NCI-H460 (cell line): ENCODE measurements at places on chromosomes 1 and 21. TPM values are rescaled to one million over a fixed set of nuclear protein-coding genes. Genes with fewer than 3 reads are reported as not detected.

GRCh38 chr1:200684015-200684414, 14.3 kb upstream of the DDX59 start:
- DNase-seq: no peak

Gene INKA2
- 0.67 and 1.6 TPM in 2 replicates for total RNA-seq

- DNase-seq: no peak
These were observed 7.3 kb downstream of the SLC1A7 start for GRCh38 chr1:53134961-53135734.

- DNase-seq: no peak
These were observed 138.4 kb upstream of the F3 start for GRCh38 chr1:94680039-94680377.

Gene OR2L13
- total RNA-seq: not detected in 2 replicates

DNA sequence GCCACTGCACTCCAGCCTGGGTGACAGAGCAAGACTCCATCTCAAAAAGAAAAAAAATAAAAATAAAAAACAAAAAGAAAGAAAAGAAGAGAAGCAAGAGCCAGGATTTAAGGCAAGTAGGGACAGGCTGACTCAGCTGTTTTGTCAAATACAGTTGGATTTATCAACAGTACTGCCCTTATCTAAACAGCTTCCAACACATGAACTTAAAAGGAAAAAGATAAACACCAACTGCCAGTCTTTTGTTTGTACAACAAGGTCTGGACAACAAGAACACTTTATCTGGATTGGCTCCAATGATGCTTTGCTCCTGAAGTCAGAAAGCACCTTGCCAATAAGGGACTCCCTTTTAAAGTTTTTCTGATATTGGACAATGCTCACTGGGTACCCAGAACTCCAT, 886.0 kb downstream of the ADGRL2 start:
- no peak for DNase-seq

DNA sequence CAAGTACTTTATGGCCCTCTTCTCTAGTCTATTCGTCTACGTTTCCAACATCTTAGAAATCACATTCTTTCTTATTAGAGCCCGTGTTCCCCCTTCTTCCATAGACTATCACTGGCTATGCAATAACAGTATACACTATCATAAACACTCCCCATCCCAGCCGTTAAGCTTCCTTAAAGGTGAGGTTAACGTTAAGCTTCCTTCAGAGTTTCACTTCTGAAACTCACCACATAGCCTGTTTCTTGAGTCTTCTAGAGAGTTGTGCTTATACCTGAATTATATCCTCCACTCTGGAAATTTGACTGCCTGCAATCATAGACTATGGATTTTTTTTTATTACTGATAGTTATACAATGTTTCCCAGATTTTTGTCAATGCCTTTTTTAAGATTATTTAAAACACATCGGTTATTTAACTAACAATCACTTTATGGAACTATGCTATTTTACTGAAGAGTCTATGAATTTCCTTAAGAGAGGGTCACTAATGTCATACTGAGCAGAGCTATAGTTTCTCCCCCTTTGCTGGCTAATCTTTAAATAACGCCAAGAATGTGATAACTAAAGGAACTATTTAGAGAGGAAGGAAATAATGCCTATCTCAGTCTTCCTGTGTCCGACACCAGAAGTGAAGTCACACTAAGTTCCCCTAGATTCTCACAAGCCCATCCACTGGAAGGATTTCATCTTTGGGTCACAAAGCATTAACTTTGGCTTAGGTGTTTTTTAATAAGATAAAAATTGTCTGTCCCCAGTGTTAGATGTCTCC, 16.8 kb downstream of the FCER1A start:
- DNase-seq: no peak

GRCh38 chr1:241423541-241424479, 66.8 kb upstream of the RGS7 start:
- DNase-seq: peak; percentile 26

DNA sequence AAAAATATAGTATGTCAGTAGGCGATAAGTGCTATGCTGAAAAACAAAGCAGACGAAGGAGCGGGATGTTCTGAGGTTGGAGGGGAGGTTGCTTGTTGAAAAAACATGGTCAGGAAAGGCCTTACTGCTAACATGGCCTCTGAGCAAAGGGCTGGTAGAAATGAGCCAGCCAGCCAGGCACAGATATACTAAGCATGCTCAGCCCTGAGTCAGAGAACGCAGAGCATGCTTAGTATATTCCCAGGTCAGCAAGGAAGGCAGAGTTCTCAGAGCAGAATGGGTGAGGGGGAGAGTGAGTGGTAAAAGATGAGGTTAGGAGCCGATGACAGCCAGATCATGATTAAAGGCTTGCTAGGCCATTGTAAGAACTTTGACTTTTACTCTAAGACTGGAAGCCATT, 36.7 kb downstream of the ZBTB40 start:
- DNase-seq: no peak

GRCh38 chr1:227781314-227781930, 34.1 kb upstream of the PRSS38 start:
- DNase-seq: no peak

- DNase-seq: peak; percentile 1
These were observed 787 bp downstream of the PTGFR start for GRCh38 chr1:78491451-78492071.

- no peak for DNase-seq
These were observed 6.2 kb upstream of the OXCT2 start for GRCh38 chr1:39777306-39777705.

Gene PIGV
- 13.6 and 14.0 TPM in 2 replicates for total RNA-seq

DNA sequence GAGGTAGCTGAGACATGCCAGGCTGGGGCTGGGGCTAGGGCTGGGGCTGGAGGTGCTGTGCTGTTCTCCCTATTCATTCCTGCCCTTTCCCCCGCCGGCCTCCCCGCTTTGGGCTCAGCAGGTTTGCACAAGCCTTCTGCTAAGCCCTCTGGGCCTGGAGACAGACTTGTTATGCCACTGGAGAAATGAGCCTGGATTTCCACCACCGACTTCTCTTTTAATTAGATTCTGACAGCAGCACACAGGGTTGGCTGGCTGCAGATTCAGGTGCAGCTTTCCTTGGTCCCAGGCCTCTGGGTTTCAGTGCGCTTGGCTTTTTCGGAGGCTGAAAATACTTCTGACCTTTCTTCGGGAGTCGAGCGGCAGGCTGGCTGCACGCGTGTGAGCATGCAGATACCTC, 71.5 kb upstream of the ACTL8 start:
- no peak for DNase-seq
